ENCODE measurements at places on chromosomes 12 and 14.

- DNase-seq, result no peak
Observed at GRCh38 chr12:54786081-54786480, 68.2 kb upstream of the MUCL1 start.

DNA sequence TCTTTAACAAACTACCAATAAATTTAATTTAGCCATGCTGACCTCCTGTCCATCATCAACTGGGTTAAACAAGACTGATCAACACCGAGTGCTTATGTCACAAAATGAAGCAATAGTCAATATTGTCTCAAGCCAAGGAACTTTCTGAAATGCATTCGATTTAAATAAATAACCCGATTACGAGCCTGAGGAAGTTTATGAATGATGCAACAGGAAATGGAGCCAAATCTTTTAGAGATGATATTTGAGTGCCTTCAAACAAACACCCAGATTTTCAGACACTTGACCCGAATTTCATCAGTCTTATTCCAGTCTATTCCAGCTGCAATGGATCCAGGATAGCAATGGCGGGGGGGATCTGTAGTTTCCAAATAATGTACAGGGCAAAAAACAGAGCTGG is 27.9 kb downstream of the FAR2 start:
- DNase-seq, result peak; percentile 67

DNA sequence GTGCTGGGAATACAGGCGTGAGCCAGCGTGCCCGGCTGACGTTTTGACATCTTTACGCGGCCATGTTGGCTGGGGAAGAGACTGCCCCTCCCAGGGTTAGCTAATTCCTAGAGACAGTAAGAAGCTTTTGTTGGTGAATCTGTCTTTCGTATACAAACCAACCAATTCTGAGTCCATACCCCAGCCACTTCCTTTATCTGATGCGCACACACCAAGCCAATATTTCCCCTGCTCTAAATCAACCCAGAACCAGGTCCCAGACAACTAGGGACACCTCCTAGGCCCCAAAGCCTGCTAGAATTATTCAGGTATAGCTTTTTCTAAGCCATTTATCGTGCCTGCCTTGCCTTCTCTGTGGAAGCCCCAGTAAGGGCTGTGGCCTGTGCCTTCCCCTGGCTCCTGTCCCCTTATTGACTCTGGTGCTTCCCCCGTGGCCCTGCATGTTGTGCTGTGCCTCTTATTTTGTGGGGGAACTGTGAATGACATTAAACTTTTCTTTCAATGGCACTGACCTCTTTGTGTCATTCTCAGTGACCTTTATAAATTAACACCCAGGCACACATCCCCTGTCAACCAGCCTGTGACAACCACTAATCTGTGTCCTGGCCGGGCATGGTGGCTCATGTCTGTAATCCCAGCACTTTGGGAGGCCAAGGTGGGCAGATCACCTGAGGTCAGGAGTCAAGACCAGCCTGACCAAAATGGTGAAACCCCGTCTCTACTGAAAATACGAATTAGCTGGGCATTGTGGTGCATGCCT is 10.7 kb upstream of the EVL start:
- DNase-seq, result no peak

GRCh38 chr12:41220931-41221330 is 32.8 kb downstream of the PDZRN4 start:
- DNase-seq, result no peak

DNA sequence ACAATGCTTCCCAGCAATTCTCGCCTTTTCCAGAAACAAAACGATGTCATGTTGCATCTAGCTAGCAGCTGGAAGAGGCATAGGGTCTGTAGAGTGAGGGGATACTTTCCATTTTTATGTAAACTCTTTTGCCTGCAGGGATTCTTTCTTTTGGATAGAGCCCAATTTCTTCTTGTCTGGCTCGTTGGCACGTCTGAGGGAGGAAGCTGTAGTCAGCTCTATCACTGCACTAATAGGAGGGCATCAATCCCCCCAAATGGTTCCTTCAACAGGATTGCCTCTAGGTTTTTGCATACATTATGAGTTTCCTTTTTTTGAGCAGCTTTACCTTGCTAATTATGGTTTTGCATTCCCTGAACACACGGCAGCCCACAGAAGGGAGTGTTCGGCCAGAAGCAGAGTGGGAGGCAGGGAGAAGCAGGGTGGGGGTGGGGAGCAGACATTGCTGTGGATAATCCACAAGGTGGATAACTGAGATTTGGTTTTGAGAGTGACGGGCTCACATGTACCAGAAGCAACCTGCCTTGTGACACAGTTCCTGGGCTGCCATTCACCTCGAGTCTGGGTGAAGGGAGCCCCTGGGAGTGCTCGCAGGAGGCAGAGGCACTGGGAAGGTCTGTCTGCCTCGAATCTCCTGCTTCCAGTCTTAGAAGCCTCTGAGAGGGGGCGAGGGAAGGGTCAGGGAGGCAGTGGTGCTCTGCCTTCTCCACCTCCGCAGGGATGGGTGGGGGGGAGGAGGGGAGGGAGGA is 24.5 kb downstream of the LRTM2 start:
- DNase-seq, result no peak

DNA sequence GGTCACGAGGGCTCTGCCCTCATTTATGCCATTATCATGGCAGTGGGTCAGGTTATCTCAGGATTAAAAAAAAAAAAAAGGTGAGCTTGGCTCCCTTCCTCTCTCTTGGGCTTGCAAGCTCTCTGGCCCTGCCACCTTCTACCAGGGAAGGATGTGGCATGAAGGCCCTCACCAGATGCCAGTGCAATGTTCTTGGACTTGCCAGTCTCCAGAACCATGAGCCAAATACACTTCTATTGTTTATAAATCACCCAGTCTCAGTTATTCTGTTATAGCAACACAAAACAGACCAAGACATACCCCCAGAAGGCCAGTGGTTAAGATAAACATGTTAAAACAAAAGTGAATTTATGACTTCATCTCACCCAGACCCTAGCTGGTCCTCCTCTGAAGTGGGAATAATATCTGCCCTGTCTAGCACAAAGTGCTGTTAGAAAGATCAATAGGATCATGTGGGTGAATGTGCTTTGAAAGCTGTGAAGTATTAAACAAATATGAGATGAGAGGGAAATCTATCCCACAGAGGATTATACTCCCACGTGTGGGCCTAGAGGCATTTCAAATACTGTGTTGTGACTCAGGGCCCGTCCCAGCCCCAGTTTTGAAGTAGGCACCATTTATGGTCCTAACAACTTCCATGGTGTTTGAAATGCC is 88.6 kb downstream of the NINJ2 start:
- no peak for DNase-seq

GRCh38 chr14:97180304-97181200 is 383.4 kb downstream of the VRK1 start:
- peak; percentile 18 for DNase-seq

DNA sequence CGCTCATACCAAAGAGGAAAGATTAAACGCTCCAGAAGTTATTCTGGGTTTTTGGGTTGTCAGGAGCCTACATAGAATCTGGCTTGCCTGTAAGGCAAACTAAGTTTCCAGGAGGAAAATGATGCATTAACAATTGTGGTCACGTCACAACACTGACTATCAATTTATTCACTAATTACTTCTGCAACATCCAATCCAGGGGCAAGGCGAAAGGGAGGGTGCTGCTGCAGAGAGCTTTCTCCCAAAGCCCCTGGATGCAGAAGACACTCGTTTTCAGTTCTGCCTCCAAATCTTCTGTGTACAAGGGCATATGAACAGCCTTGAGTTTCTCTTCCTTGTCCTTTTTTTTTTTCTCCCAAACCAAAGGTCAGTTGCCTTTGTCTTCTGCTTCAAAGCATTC is 10.5 kb upstream of the SRRM4 start:
- DNase-seq, result no peak

DNA sequence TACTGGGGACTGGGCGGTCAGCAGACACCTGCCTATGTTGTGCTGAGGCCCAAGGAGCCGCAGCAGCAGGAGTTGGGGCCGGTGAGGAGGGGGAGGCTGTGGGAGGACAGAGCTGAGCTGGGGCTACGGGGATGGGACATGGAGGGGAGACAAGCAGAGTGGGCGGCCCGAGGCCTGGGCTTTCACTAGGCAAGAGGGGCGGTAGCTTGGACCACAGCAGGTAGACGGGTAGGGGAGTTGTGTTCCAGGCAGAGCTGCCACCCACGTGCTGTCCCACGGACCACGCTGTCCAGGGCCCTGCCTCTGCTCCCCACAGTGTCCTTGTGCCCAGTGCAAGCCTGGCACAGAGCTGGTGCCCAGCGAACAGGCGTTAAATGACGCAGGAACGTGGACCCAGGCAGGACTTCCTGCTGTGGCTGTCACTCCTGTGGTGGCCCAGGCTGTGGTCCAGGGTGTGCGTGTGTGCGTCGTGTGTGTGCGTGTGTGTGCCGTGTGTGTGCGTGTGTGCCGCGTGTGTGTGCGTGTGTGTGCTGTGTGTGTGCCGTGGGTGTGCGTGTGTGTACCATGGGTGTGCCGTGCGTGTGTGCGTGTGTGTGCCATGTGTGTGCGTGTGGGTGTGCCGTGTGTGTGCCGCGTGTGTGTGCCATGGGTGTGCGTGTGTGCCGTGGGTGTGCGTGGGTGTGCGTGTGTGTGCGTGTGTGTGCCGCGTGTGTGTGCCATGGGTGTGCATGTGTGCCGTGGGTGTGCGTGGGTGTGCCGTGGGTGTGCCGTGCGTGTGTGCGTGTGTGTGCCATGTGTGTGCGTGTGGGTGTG is 6.8 kb downstream of the CEP170B start:
- no peak for DNase-seq

- DNase-seq, result peak; percentile 54
Observed at GRCh38 chr12:94603434-94604365, 46.7 kb downstream of the TMCC3 start.

- no peak for DNase-seq
Observed at GRCh38 chr14:74348735-74349463, 628 bp downstream of the VRTN start.

- no peak for DNase-seq
Observed at GRCh38 chr12:67742461-67742860, 93.9 kb downstream of the DYRK2 start.

DNA sequence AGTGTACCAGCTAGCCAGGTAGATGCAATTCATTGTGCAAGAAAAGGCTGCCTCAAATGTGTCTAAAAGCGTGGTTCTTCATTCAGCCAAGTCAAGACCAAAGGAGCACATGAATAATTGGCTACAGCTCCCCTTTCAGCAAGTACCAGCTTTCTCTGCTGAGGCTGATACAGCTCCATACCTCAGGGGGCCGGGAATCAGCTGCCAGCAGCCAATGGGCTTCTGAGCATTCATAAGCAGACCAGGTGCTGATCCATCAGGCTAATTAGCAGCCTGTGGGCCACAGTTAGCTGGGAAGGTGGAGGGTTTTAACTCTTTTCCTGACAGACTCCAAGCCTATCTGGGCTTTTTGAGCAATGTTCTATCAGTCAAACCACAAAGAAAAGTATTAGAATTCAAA is 264.7 kb downstream of the APAF1 start:
- no peak for DNase-seq

DNA sequence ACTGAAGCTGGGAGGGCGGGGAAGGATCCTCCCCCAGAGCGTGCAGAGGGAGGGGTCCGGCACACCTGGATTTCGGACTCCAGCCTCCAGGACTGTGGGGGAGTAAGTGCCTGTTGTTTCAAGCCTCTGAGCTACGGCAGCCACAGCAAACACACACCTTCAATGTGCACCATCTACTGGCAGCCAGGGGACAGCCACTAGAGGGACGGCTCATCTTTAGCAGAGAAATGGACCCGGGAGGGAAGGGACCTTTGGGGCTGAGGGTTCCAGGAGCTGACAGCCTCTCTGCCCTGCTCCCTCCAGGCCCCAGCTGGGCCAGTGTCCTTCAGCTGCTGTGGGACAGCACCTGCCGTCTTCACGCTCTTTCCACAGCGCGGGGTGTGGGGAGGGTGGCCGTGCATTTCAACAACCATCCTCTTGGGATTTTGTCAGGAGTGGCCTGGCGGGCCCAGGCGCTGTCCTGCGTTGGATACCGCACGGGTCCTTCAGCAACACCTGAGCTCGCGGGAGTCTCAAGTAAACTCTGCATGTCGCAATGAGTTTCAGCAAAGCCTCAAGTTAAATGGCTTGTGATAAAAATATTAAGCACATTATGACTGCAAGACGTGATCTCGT is 209.2 kb upstream of the C14orf180 start:
- DNase-seq, result no peak

GRCh38 chr14:45799511-45799910 is 546.5 kb upstream of the MIS18BP1 start:
- DNase-seq, result no peak

DNA sequence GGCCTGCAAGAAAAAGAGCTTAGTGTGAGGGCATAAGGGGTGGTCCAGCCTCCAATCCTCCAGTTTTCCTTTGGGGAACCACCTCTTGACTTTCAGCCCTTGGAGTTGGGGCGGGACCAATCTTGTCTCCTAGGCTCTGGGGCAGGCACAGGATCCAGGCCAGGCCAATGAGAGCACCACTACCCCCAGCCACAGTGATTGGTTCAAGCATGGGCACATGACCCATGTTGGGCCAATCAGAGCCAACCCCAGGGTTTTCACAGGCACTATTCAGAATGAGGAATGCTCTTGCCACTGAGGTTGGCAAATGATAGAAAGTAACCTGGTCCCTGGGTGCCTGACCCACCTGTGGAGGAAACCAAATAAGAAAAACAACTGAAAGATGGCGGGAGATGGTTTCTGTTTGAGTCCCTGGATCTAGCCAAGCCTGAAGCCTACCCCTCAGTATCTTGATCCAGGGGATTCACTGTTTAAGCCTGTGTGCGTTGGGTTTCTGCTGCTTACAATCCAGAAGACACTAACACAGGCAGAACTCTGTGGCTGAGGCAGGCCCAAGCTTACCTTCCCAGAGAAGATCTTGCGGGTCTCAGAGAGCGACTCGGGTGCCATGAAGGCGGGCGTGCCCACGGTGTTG is 42.9 kb downstream of the P2RX4 start:
- DNase-seq, result no peak

- DNase-seq, result no peak
Observed at GRCh38 chr12:54562750-54563356, 13.5 kb downstream of the PDE1B start.

DNA sequence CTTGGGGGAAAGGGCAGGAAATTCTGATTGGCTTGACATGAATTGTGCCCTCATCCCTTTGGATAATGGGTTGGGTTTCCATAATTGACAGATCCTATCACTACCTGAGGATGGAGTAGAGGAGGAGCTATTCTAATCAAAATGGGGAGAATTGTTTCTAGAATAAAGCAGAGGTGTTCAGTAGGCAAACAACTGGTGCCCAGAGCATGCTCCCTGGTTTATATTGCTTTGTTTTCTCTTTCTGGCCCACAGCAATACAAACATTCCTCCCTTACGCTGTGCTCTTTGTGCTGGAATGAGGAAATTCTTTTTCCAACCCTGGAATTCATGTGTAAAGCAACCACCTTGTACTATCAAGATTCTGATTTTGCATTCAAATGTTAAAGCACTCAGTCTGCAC is 147.4 kb downstream of the RASSF9 start:
- no peak for DNase-seq

DNA sequence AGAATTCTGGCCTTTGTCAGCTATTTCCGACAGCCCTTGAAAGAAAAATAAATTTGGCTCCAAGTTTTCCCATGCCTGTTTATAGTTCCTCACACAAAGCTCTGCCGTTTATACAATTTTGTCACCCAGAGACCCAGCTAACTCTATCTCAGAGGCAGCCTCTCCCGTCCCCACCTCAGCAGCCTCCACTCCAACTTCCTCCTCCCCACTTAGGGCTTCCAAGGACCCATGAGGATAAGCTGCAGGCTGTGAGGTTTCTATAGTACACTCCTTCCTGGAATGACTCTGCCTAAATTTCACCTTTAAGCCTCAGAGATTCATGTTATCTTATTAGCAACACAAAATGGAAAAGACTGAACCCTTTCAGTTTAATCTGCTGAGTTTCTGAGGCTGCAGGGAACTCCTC is 71.8 kb downstream of the TTC9 start:
- DNase-seq, result no peak

All from CD14-positive monocyte (primary cell).